H4 (cell line): ENCODE measurements at places on chromosomes 1 and 21. TPM values are rescaled to one million over a fixed set of nuclear protein-coding genes. Genes with fewer than 3 reads are reported as not detected.

The FCGR3A gene
- total RNA-seq = not detected in 2 replicates

The BACE2 gene
- total RNA-seq = 85.6 and 109 TPM in 2 replicates

The BRDT gene
- total RNA-seq = not detected in 2 replicates

The CELSR2 gene
- 1.7 and 1.9 TPM in 2 replicates for total RNA-seq

The THEM5 gene
- not detected in 2 replicates for total RNA-seq

The NUDT4B gene
- total RNA-seq = 6.2 and 12.2 TPM in 2 replicates

The OXCT2 gene
- total RNA-seq = 0.35 TPM in 1 of 2 replicates, not detected in the other

The RGS1 gene
- 2.4 and 4.5 TPM in 2 replicates for total RNA-seq

The RNU1-4 gene
- not detected in 2 replicates for total RNA-seq
